Head of caudate nucleus (tissue), 42 donors: ENCODE measurements at places on chromosomes 11 and 22.

- DNase-seq: no peak
Observed at GRCh38 chr11:97506076-97506759, 1116.4 kb downstream of the JRKL start.

DNA sequence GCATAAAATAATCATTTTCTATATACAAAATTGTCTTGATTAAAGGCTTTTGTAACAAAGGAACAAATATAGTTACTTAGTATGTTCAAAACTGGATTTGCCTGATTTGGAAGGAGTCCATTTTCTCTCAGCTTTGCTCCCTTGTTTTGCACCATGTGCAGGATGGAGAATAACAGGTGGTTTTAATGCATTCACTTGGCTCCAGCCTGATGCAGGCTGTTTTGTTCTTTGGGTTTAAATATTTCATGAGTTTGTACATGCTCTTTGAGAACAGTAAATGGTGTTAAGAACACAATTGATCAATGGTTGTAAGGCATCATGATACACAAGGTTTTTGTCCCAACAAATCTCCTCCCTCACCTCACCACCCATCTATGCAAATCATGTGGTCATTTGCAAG is 886.9 kb upstream of the CCDC90B start:
- DNase-seq: no peak

DNA sequence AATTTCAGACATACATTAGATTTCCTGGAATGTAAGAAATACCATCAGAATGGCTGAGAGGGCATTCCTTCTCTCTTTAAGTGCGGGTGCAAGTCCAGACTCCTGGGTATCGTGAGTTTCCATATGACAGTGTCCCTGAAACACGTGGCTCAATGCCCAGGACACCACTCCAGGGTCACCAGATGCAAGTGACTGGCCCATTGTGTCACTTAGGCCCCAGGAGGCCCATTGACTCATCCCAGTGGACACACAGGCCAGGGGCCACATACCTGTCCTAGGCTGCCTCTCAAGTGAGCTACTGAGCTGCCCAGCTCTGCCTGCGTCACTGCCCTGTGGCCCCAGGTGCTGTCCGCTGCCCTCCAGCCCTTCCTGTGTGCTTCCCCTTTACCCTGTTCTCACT is 18.5 kb downstream of the FBLN1 start:
- no peak for DNase-seq

DNA sequence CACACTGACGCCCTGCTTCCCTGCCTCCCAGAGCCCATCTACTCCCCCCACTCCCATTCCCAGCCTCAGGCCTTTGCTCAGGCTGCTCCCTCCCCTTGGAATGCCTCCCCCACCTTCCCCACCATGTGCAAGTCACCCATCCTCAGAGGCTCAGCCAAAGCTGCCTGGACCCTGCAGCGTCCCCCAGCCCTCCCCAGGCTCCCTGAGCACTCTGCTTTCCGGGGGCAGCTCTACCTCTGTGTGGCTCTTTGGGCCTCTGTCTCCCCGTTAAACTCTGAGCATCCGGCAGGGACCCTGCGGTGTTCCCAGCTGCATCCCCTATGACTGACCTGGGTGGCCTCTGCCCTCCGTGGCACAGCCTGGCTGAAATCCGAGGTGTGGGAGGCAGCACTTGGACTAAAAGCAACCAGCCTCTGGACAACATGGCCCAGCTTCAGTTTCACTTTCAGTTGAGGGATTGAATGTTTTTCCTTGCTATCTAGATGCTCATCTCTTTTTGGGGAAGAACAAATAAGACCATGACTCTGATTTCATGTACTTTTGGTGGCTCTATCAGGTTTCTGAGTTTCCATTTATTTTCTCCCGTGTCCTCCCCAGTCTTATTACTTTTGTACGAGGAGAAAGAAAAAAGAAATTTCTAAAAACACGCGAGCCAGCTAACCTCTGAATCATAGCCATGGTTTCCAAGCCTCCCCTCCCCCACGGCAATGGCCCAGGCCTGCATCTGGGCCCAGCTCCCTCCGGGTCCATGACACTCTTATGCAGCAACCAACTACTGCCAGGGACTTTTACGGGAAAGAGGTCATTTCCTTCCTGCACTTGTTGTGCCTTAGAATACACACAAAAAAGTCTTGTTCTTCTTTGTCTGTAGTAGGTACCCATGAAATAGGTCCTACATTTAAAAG is 3.8 kb downstream of the APOL3 start:
- peak; percentile 71 for DNase-seq

DNA sequence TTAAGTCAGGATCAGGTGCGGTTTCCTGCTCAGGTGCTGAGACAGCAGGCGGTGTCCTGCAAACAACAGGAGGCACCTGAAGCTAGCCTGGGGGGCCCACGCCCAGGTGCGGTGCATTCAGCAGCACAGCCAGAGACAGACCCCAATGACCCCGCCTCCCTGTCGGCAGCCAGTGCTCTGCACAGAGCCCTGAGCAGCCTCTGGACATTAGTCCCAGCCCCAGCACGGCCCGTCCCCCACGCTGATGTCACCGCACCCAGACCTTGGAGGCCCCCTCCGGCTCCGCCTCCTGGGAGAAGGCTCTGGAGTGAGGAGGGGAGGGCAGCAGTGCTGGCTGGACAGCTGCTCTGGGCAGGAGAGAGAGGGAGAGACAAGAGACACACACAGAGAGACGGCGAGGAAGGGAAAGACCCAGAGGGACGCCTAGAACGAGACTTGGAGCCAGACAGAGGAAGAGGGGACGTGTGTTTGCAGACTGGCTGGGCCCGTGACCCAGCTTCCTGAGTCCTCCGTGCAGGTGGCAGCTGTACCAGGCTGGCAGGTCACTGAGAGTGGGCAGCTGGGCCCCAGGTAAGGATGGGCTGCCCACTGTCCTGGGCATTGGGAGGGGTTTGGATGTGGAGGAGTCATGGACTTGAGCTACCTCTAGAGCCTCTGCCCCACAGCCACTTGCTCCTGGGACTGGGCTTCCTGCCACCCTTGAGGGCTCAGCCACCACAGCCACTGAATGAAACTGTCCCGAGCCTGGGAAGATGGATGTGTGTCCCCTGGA is at the start of gene MYO7A:
Gene MYO7A, plus strand, starts transcription at position 327 of the 772 bp plus-strand sequence. CDS start 2,389 bp downstream, outside the sequence.
- peak; percentile 79 for DNase-seq

DNA sequence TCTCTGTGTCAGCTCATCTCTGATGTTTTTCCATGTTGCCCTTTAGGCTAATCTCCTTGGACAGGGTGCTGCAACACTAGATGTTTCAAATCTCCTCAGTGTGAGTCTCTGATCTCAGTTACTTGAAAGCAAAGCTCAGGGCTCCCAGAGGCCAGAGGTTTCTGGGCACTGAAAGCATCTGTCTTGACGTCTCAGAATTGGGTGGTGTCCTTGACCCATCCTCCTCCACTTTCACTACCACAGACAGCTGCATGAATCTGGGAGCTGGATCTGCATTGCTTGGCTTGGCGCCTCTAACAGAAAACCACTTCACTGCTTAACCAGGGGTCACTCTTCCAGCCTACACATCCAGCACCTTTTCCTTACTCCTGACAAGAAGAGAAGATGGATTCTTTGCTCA is 399.4 kb downstream of the NXPE2 start:
- DNase-seq: no peak

GRCh38 chr11:61004761-61005181 is 33.3 kb downstream of the CD6 start:
- DNase-seq: no peak

DNA sequence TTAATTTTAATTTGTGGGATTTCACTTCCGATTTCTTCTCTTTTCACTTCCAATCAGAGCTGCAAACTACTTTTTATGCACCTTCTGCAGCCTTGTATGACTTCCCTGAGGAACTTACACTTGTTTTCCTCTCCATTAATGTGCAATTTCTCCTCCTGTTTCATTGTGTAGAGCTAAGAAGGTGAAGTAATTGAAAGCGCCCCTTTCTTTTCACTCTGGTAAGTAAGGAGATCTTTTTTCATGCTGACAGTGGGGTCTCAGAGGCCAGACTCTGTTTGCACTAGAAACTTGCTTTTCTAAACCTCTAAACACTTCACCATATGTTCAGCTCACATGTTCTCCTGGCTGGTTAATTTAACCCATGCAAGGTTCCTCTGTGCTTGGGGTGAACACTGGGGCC is 117.0 kb downstream of the FANCF start:
- DNase-seq: no peak

DNA sequence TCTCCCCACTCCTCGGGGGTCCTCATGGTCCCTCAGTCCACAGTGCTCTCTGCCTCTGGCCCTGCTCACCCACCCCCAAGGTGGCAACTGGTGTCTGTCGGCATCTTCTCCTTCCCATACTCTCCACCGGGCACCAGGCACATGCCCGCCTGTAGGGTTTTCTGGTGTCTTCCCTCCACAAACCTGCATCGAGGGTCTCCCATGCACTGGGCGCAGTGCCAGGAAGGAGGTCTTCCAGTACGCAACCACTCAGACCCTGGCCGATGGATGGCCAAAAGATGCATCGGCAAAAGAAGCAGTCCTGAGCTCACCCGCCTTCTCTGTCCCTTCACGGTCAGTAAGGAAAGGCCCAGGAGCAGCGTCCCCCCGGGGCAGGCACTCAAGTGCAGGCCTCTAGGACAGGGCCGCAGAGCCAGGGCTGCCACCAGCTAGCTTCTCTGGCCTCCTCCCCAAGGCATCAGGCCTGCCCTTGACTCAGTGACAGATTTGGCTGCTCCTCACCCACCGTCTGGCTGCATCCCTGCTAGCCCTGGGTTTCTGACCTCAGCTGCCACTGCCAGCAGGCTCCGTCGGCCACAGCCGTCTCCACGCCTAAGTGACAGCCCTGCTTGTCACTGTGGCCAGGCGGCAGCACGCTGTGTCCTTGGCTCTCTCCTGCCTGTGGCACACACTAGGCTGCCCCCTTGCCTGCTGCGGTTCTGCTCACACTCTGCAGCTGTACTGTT is 32.1 kb upstream of the IGSF9B start:
- no peak for DNase-seq

GRCh38 chr22:47686594-47687345 is 924.3 kb downstream of the TBC1D22A start:
- no peak for DNase-seq
